ENCODE measurements at places on chromosomes 3 and 15. TPM values are rescaled to one million over a fixed set of nuclear protein-coding genes. Genes with fewer than 3 reads are reported as not detected.

DNA sequence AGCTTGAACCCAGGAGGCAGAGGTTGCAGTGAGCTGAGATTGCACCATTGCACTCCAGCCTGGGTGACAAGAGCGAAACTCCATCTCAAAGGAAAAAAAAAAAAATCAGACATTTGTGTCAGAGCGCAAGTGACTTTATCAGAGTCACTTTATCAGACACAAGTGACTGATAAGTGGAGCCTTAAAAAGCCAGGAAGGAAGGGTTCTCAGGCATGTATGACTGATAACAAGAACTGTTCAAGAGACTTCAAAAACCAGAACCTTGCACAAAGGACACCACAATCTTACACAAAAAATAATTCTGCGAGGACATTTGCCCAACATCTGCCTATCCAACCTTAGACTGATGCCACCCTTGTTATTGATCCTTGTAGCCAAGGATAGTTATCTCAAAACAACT is 13.3 kb upstream of the CFAP44 start:
- H3K27ac ChIP-seq = no peak overlapping the region
- no peak for DNase-seq
- H3K27me3 ChIP-seq = no peaks in the 10 kb centered on the region
- no peaks in the 10 kb centered on the region for H3K4me1 ChIP-seq

SPTBN5 gene
- 3.0 TPM for total RNA-seq

- no peak overlapping the region for H3K27ac ChIP-seq
- H3K27me3 ChIP-seq = no peaks in the 10 kb centered on the region
- H3K4me3 ChIP-seq = no peak overlapping the region
- peaks cover 2% of the 10 kb centered on the region for H3K36me3 ChIP-seq
- no peak for DNase-seq
Observed at GRCh38 chr3:35521196-35521595, 118.1 kb upstream of the ARPP21 start.

DNA sequence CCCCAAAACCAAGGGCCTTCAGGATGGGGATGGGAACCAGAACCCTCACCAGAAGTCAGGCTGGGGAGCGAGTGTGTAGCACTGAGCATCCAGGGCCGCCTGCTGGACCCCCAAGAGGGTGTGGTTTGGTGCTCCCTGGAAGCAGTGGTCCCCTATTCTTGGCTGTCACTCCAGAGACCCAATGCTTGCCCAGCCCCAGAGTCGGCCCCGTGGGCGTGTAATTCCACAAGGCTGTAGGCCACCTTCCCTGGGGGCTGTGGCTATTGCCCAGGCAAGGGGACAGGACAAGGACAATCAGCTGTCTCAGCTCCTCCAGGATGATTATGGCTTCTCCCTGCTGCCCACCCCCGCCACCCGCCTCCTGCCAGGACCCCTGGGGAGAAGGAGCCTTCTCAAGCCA is 14.5 kb downstream of the IGDCC3 start:
- DNase-seq = no peak
- no peak overlapping the region for H3K4me3 ChIP-seq
- no peaks in the 10 kb centered on the region for H3K27me3 ChIP-seq
- peaks cover 2% of the 10 kb centered on the region for H3K4me1 ChIP-seq
- H3K36me3 ChIP-seq = no peaks in the 10 kb centered on the region

DNA sequence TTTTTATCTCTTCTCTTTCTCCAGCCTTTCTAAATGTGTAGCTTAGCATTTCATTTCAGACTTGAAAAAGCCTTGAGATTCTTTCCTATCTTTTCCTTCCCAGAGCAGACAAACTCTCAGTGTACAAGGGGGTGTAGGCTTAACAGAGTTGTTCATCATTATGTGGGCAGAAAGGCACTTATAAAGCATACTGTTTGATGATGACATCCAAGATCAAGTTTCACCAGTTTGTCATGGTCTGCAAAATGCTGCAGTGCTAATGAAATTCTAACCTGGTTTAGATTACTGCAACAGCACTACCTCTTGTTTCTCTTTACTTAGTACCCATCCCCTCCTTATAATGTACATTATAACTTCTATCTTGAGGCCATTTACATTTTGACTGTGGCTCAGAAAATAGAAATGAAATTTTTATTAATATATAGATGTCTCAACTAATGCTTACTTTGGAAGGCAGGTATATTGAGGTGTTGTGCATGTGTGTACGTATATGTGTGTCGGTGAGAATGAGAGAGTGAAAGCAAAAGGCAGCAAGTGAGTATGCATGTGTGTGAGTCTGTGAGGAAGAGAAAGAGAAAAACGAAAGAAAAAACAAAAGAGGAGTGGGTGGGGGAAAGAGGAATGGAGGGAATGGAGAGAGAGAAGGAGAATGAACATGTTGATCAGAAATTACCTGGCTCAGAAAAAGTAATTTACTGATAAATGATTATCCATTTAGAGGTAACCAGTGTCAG is 1043.6 kb downstream of the TUSC7 start:
- no peak overlapping the region for H3K27ac ChIP-seq
- H3K36me3 ChIP-seq = no peaks in the 10 kb centered on the region
- no peaks in the 10 kb centered on the region for H3K27me3 ChIP-seq
- no peak for DNase-seq
- H3K4me3 ChIP-seq = no peak overlapping the region
- peaks cover 17% of the 10 kb centered on the region for H3K4me1 ChIP-seq

TIPIN gene
- total RNA-seq = 7.6 TPM

DNA sequence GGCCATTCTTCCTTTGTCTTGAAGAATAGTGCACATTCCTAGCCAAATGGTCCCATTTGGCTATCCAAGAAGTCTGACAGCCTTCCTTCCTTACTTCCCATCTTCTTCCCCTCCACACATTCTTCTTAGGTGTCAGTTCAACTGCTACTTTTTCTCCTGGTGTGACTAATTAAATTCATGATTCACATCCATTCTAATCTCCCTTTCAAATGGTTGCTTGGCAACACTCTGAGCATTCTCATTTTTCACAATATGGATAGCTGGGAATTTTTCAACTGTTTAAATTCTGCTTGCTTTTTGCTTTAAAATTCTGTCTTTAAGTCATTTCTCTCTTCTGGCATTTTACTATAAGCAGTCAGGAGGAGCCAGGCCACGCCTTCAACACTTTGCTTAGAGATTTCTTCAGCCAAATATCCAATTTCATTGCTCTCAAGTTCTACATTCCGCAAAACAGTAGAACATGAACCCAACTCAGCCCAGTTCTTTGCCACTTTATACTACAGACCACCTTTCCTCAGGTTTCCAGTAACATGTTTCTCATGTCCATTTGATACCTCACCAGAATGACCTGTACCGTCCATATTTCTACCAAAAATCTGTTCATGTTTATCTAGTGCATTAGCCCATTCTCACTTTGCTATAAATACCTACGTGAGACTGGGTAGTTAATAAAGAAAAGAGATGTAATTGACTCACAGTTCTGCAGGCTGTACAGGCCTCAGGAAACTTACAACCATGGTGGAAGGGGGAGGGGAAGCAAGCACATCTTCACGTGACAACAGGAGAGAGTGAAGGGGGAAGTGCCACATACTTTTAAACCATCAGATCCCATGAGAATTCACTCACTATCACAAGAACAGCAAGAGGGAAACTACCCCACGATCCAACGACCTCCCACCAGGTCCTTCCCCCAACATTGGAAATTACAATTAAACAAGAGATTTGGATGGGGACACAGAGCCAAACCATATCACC is 31.9 kb upstream of the MCF2L2 start:
- H3K4me3 ChIP-seq = no peak overlapping the region
- DNase-seq = no peak
- H3K36me3 ChIP-seq = peaks cover 1% of the 10 kb centered on the region
- H3K4me1 ChIP-seq = peaks cover under 1% of the 10 kb centered on the region
- peaks cover 11% of the 10 kb centered on the region for H3K27me3 ChIP-seq
- no peak overlapping the region for H3K27ac ChIP-seq

SHC4 gene
- 4.6 TPM for total RNA-seq

FAM240A gene
- total RNA-seq = not detected

- no peaks in the 10 kb centered on the region for H3K27me3 ChIP-seq
- no peak for DNase-seq
Observed at GRCh38 chr3:192906940-192907339, 10.7 kb downstream of the MB21D2 start.

GRCh38 chr3:12793701-12794100 is 2.8 kb upstream of the CAND2 start:
- H3K27ac ChIP-seq = no peak overlapping the region
- H3K36me3 ChIP-seq = no peaks in the 10 kb centered on the region
- no peak overlapping the region for H3K4me3 ChIP-seq
- H3K27me3 ChIP-seq = no peaks in the 10 kb centered on the region

GRCh38 chr3:138347960-138348753 is at the start of gene MRAS:
Gene MRAS (plus strand): TSS chr3:138348579. CDS start chr3:138372884, 24,305 bp downstream.
- H3K36me3 ChIP-seq = no peaks in the 10 kb centered on the region
- peaks cover 35% of the 10 kb centered on the region for H3K4me1 ChIP-seq
- H3K27ac ChIP-seq = peak within 1 kb of the TSS; percentile 89
- H3K4me3 ChIP-seq = peak within 1 kb of the TSS; percentile 94
- DNase-seq = peak; percentile 90

- DNase-seq = no peak
- peaks cover 41% of the 10 kb centered on the region for H3K27me3 ChIP-seq
- no peak overlapping the region for H3K4me3 ChIP-seq
- no peaks in the 10 kb centered on the region for H3K4me1 ChIP-seq
Observed at GRCh38 chr3:15347737-15348110, 15.3 kb upstream of the SH3BP5 start.

GRCh38 chr3:170290194-170290593 is 67.3 kb upstream of the SKIL start:
- H3K27ac ChIP-seq = no peak overlapping the region
- H3K4me3 ChIP-seq = no peak overlapping the region
- H3K27me3 ChIP-seq = no peaks in the 10 kb centered on the region
- no peak for DNase-seq
- H3K36me3 ChIP-seq = peaks cover 21% of the 10 kb centered on the region
